ENCODE measurements at places on chromosomes 1 and 21.

DNA sequence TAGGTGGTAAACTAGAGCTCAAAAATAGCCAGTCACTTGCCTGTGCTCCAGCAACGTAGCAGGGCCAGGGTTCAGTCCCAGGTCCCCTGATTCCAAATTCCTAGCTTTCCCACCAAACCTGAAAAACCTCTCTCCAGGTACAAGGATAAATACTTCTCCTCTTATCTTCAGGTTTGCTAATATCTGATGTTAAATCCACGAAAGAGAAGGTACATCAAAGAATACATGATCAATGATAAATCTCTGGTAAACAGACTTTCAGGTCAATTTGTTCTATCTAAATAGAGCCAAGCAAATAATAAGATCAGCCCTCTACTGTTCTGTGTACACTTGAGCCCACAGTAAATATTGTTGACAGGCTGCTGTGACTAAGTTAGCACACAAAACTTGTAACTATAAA lies 52.1 kb upstream of the AKT3 start:
- no peak for DNase-seq

- DNase-seq: peak; percentile 70
These were observed 9.3 kb downstream of the MAP3K6 start for GRCh38 chr1:27357281-27358037.

- DNase-seq: no peak
These were observed 795.1 kb downstream of the BRINP3 start for GRCh38 chr1:189682591-189682990.

DNA sequence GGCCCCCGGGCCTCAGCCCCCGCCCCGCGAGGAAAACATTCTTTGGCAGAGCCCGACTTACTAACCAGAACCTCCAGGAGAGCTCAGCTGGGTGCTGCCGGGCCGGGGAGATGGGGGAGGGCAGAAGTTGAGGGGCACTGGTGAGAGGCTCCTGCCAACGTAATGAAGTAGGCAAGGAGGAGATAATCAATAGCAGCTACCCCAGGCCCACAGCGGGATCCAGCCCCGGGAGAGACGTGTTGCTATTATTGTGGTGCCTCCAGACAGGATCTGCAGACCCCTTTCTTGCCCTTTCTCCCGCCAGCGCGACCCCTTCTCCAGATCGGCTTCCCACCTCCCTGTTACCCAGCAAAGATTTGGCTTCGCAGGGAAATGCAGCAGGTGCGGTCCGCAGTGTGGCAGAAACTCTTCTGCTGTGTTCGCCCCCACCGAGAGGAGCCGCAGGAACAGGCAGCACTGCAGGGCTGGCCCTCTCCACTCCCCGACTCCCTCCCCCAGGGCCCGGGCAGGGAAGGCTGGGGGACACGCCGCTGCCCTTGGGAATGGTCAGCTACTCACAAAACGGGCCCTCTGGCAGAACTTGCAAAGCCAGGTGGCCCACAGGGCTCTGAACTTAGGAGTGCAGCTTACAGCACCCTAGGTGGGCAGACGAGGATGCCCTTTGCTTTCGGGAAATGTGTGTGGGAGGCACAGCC lies 1.5 kb upstream of the KCNA2 start:
- DNase-seq: no peak

DNA sequence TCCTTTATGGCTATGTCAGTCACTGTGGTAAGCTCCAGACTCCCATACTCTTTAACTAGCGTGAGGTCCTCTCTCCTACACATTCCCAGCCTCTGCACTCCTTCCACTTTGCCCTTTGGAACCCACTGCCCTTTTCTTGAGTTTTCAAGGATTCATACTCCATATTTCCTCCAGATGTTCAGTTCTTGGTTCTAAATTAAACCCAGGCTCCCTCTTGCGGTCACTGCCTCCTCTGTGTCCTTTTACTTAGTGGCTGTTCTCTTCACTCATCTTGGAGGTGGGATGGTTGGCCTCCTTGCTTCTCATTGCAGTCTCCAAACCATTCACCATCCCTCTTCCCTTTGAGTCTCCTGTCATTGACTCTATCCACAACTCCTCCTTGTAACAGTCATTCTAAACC lies 208.1 kb downstream of the TGFB2 start:
- no peak for DNase-seq
